ENCODE measurements at places on chromosomes 5 and 9. TPM values are rescaled to one million over a fixed set of nuclear protein-coding genes. Genes with fewer than 3 reads are reported as not detected.

The NDFIP1 gene
- 90.1 TPM for total RNA-seq

The CCDC171 gene
- total RNA-seq = 2.2 TPM

The SLC46A2 gene
- not detected for total RNA-seq

The PCDHA3 gene
- 0.20 TPM for total RNA-seq

The PCDHGA5 gene
- total RNA-seq = 2.3 TPM

The CARD19 gene
- 47.2 TPM for total RNA-seq

The SPINK4 gene
- 0.91 TPM for total RNA-seq

The MEGF10 gene
- total RNA-seq = 3.0 TPM

The DMGDH gene
- 1.9 TPM for total RNA-seq

The EGFL7 gene
- total RNA-seq = 28.3 TPM

The PIP5KL1 gene
- total RNA-seq = 1.4 TPM

The GTF3C4 gene
- total RNA-seq = 19.0 TPM

The GPR151 gene
- total RNA-seq = not detected

The RANBP3L gene
- 0.07 TPM for total RNA-seq

The FAM81B gene
- not detected for total RNA-seq

The PCDHAC2 gene
- total RNA-seq = 1.3 TPM

The IFNA21 gene
- not detected for total RNA-seq

The BRINP1 gene
- 8.9 TPM for total RNA-seq

The ISL1 gene
- total RNA-seq = 0.20 TPM

The PAIP2 gene
- 52.1 TPM for total RNA-seq

The TNC gene
- total RNA-seq = 364 TPM

The ZFP37 gene
- total RNA-seq = 3.0 TPM

The ARHGEF39 gene
- total RNA-seq = 0.26 TPM

The CATSPER3 gene
- 0.10 TPM for total RNA-seq

The KIF24 gene
- total RNA-seq = 1.2 TPM

The DNAJC21 gene
- total RNA-seq = 29.1 TPM

The SPEF2 gene
- total RNA-seq = 2.0 TPM

The MARCOL gene
- total RNA-seq = not detected

The EIF4EBP3 gene
- total RNA-seq = 2.6 TPM

The PDE8B gene
- total RNA-seq = 0.46 TPM

The SLC27A6 gene
- total RNA-seq = 0.13 TPM

The GRXCR2 gene
- total RNA-seq = not detected

The CDH12 gene
- not detected for total RNA-seq

The PCDHGB1 gene
- total RNA-seq = 2.2 TPM

The PHF2 gene
- total RNA-seq = 15.6 TPM

The PCDHGA10 gene
- total RNA-seq = 8.3 TPM

The PCDHA10 gene
- 0.50 TPM for total RNA-seq

The NEUROG1 gene
- not detected for total RNA-seq

The SQSTM1 gene
- 3,659 TPM for total RNA-seq

The C9orf50 gene
- total RNA-seq = 0.26 TPM

The EIF4E1B gene
- not detected for total RNA-seq

The PLEKHG4B gene
- total RNA-seq = not detected

The TLR4 gene
- total RNA-seq = 35.8 TPM

The FOXI1 gene
- total RNA-seq = not detected

The ZNF658 gene
- 4.0 TPM for total RNA-seq

The GARNL3 gene
- 6.2 TPM for total RNA-seq

The CYSTM1 gene
- 28.3 TPM for total RNA-seq

The CCNI2 gene
- not detected for total RNA-seq

All from smooth muscle cell of the pulmonary artery (primary cell).